ENCODE measurements at places on chromosomes 6 and 20. TPM values are rescaled to one million over a fixed set of nuclear protein-coding genes. Genes with fewer than 3 reads are reported as not detected.

Gene OR2H1
- total RNA-seq, result not detected

Gene IL20RA
- 1.2 TPM for total RNA-seq

Gene SLA2
- 1.1 TPM for total RNA-seq

Gene BMP5
- total RNA-seq, result not detected

Gene DOK5
- 21.7 TPM for total RNA-seq

Gene LCA5
- total RNA-seq, result 4.6 TPM

Gene SNAP25
- total RNA-seq, result 1.3 TPM
